ENCODE measurements at places on chromosomes 4 and X.

DNA sequence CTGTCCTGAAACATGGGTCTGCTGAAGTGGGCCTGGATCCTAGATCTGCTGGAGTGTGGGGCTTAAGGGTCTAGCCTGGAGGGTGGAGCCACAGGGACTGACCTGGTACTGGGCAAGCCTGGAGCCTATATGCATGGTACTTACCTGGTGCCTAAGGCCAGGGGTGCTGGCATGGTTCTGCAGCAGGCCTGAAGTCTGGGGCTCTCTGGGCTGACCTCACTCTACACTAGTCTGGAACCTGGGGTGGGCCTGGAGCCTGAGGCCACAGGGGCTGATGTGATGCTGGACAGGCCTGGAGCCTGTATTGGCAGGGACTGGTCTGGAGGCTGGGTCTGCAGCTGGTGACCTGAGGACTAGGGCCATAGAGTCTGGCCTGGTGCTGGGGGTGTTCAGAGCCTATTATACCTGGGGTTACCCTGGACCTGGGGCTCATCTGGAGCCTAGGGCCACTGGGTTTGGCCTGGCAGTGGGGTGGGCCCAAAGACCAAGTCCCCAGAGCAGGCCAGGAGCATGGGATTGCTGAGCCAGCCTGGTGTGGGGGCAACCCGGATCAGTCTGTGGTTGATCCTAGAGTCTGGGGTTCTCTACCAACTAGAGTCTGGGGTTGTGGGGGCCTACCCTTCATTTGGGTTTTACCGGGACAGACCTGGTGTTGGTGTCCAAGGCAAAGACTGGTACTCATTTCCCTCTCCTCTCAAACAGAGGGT is 179.6 kb downstream of the SLC4A4 start:
- DNase-seq = no peak

GRCh38 chrX:97471071-97471470 is 587.4 kb downstream of the RPA4 start:
- no peak for DNase-seq

GRCh38 chrX:1435241-1435895 is 17.3 kb downstream of the ASMTL start:
- no peak for DNase-seq

- no peak for DNase-seq
Observed at GRCh38 chr4:17094876-17095210, 196.4 kb upstream of the LDB2 start.

DNA sequence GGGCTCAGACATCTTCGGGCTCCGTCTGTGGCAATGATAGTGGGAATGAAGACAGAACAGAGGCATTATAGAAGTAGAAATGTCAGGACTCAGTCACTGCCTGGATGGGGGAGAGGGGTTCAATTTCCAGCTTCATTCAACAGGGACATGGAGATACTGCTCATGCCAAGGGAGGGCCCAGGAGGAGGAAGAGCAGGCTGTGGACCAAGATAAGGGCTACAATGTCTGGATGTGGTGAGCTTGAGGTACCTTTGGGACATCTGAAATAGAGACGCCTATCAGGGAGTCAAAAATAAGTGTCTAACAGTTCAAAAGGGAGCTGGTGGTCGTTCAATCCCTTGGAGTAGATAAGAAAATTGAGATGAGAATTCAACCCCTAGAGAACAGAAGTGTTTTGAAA is 34.5 kb downstream of the ELF4 start:
- DNase-seq = no peak

DNA sequence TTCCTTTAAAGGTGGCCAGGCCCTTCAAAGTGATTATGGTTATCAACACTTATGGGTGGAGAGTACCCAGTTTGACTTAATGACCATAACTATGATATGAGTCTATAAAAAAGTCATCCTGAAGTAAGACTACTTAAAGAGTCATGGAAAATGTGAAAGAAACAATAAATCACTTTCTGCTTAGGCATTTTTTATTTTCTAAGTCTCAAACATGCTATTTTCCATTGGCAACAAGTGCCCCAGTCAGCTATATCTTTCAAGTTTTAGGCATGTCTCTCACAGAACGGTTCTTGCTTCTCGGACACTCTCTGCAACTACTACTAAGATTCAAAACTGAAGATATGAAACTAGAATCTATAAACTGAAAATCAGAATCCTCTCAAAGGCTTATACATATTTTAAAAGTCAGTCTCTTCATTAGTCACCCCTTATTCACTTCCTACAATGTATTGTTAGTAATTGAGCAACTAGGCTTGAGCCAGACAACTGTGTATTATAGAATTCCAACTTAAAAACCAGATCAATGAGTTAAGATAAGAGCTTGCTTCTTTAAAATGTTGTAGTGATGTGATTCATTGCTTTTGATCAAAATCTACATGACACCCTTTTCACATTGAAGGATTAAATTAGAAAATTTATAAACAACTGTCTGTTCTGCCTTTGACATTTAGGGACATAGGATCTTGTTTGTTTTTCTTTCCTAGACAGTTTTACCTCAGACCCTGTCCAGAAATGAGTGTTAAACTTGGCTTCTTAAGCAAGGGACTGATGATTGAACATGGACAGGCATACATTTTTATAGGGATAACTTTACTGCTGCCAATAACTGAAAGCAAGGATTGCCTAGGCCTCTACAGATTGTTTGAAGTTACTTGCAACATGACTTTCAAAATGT is 2.9 kb downstream of the ANTXR2 start:
- no peak for DNase-seq

GRCh38 chrX:76434103-76434741 is 6.7 kb downstream of the MAGEE1 start:
- DNase-seq = no peak

GRCh38 chr4:19177616-19178015 is 1074.1 kb upstream of the SLIT2 start:
- no peak for DNase-seq

GRCh38 chr4:60945641-60946040 is 254.5 kb upstream of the ADGRL3 start:
- no peak for DNase-seq

- DNase-seq = no peak
Observed at GRCh38 chr4:101801958-101802357, 11.4 kb downstream of the BANK1 start.

Measured in psoas muscle (tissue), 8 donors.